Liver (tissue), 10 donors: ENCODE measurements at places on chromosomes 1 and 21. TPM values are rescaled to one million over a fixed set of nuclear protein-coding genes. Genes with fewer than 3 reads are reported as not detected.

GRCh38 chr1:70910013-70910412 is 137.6 kb downstream of the PTGER3 start:
- no peak for DNase-seq

DNA sequence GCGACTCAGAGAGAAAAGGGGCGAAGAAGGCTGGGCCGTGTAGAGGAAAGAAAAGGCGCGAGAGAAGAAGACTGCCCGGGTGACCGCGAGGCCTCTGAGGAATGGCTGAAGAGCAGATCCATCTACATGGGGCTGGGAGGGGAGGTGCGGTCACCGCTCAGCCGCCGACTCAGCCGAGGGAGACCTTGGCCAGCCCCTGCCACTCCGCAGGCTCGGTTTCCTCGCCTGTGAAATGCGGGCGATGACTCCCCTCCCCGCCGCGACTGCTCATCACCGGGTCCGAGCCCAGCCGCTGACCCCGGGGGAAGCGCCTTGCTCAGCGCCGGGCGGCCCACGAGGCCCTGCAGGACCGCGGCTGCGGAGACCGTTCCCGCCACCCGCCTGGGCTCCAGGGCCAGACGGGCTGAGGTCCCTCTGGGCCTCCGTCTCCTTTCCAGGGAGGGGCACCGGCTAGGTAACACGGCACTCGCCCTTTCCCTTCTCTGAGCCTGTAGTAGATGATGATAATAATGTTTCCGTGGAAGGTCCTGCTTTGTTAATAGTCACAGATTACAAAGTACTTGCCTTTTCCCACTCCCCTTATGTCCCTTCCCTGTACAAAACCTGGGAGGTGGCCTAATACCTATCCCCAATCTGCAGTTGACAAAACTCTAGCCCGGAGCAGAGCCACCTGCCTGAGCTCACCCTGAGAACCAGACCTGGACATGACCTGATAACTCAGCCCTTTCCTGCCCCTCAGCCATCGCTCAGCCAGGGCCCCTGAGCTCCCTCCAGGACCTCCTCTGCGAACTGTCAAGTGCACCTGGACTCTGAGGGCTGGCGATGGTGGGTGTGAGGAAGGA is 1.6 kb upstream of the BSND start:
- DNase-seq: no peak

DNA sequence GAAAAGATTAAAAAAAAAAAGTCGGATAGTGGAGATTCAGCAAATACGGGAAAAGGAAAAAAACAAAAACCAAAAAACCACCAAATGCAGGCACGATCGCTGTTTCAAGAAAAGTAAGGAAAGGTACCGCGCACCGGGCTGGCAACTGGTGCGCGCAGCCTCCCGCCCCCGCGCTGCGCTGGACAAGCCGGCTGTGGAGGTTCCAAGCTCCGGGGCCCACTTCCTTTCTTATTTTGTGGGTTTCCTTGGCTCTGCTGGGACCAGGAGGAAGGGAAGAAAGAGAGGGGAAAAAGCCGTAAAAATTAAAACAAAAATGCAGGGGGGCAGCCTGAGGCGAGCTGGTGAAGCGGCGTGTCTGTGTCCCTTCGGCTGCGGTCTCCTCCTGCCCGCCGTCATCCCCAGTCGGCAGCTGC is 233 bp downstream of the ADAMTS5 start:
- no peak for DNase-seq

DNA sequence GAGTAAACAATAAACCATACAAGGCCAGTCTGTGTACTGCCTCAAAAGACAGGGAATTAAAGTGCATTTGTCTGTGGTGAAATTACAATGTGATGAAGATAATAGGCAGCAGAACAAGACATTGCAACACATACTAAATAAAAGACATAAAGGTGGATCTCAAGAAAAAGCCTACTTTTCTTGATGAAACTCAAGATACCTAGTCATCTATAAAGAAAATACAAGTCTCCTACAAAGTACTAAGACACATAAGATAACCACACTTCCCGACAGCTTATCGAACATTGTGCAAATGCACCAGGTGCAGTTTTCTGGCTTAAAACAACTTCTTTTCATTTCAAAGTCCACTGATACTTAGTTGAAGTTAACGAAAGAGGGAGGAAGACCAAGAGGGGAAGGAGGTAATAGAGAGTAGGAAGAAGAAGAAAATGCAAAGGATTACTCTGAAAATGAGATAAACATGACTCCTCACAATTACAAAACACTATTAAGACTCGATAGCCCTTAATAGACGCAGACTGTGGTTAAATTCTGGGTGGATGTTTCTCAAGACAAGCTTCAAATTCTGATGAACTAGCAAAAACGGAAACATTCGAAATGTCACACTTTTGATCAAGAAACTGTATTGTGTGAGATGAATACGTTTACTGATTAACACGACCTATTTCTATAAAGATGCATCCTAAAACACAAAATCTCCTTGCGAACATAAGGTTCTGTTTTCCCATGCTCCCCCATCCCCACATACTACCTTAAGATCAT is 2.0 kb downstream of the HNRNPR start:
- DNase-seq: no peak

DNA sequence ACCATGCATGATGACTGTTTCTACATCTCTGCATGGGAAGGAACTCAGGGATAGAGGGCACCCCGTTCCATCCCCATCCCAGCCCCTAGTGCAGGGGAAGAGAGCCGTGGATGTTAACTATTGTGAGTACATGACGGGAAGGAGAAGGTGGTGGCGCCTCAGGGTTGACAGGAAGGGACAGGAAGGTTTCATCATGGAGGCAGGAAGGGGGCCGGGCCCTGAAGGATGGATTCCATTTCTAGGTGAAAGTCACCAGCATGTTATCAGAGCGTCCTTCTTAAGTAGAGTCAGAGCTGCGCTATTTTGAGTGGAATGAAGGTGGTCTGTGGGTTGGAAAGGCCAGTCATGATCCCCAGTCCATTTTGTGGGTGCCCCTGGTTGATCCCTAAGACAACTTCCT is 25.1 kb upstream of the ZNF648 start:
- DNase-seq: no peak

DNA sequence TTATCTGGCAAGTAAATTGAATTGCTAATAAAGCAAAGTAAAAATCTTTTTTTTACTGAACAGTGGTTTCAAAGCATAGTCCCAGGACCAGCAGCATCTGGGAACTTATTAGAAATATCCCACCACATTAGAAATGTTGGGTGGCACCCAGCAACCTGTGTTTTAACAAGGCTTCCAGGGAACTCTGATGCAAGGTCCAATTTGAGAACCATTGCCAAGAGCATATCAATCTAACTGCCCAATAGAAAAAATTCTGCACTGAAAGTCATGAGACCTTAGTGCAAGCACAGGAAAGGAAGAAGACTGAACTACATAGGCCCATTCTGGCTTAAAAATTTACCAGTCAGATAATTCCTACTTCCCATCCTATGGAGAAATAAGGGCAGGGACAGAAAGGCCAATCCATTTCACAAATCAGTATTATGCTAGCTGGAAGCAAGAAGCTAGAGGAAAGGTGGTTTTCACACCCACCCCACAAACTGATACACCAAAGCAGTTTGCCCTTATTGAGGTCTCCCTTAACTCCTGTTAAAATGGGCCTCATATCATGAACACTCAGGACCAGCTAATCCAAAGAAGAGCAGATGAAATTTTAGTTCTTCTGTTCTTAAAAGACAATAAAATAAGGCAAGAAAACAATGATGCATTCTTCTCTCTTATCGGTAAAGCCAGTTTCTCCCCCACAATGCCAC is 17.5 kb upstream of the C1orf105 start:
- no peak for DNase-seq

- DNase-seq: no peak
Observed at GRCh38 chr21:36059823-36060158, 535 bp downstream of the SETD4 start.

- DNase-seq: no peak
Observed at GRCh38 chr1:190475421-190476141, 2.1 kb downstream of the BRINP3 start.

S100A1 gene
- 0.21 TPM for polyA plus RNA-seq

OR2T29 gene
- polyA plus RNA-seq: not detected

GRCh38 chr1:48931506-48932192 is 155.0 kb upstream of the BEND5 start:
- no peak for DNase-seq

DNASE2B gene
- polyA plus RNA-seq: not detected

MAP3K7CL gene
- 3.5 TPM for polyA plus RNA-seq

- peak; percentile 42 for DNase-seq
Observed at GRCh38 chr21:36589352-36589971, 109.5 kb upstream of the SIM2 start.

GRCh38 chr1:6447016-6447817 is 18.8 kb downstream of the TNFRSF25 start:
- DNase-seq: no peak

- DNase-seq: no peak
Observed at GRCh38 chr1:227424159-227424680, 105.9 kb upstream of the CDC42BPA start.

DNA sequence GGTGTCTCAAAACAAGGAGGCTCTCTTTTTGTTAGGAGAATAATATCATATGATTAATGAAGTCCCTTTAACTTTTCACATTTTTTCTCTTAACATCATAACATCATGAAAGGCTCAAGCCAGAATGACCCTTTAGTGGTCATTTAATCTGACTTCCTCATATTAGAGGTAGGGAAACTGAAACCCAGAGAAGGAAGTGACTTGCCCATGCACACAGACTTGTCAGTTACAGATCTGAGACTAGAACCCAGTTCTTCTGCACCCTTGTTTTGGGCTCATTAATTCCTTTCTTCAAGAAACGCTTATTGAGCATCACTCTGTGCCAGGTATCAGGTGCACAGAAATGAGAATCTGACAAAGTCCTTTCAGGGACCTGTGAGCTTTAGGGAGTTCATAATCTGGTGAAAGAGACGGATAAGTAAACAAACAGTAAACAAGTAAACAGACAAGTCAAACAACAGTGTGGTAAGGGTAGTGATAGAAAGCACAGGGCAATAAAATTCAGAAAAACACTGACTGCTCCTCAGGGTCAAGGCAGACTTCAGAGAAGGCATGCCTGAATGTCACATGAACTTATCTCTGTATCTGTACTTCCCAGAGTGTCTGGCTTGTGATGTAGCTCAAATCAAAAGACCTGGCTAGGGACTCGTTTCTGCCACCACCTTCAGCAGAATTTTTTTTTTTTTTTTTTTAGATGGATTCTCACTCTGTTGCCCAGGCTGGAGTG is 38.3 kb upstream of the OSBPL9 start:
- no peak for DNase-seq

- DNase-seq: no peak
Observed at GRCh38 chr21:33286076-33286475, 19.9 kb downstream of the IL10RB start.

GRCh38 chr1:51445351-51446090 is 73.5 kb downstream of the EPS15 start:
- no peak for DNase-seq

SELL gene
- 1.5 TPM for polyA plus RNA-seq

DNA sequence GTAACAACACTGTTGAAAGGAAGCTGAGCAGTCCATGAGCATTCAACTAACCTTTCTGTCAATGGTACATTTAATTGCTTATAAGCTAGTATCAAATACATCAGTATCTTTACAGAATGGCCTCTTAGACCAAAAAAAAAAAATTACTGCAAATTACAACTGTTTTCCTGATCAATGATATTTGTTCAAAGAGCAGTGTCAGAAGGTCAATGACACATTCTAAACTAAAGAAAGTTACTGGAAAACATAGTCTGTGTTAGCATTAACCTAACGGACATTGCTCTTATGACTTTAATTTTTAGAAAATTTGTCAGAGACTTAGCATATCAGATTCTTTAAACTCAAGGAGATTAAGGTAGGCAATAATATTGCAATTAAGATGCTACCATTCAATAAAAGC is 162.5 kb downstream of the KCNT2 start:
- no peak for DNase-seq
